Activated CD4-positive, alpha-beta memory T cell treated with anti-CD3 and anti-CD28 coated beads for 36 hours (primary cell): ENCODE measurements at places on chromosomes 16 and 17.

GRCh38 chr16:12063435-12063834 lies 86.9 kb downstream of the SNX29 start:
- H3K27me3 ChIP-seq, result no peaks in the 10 kb centered on the region
- no peak for DNase-seq
- no peaks in the 10 kb centered on the region for H3K4me1 ChIP-seq
- H3K27ac ChIP-seq, result no peak overlapping the region
- no peak overlapping the region for H3K4me3 ChIP-seq

DNA sequence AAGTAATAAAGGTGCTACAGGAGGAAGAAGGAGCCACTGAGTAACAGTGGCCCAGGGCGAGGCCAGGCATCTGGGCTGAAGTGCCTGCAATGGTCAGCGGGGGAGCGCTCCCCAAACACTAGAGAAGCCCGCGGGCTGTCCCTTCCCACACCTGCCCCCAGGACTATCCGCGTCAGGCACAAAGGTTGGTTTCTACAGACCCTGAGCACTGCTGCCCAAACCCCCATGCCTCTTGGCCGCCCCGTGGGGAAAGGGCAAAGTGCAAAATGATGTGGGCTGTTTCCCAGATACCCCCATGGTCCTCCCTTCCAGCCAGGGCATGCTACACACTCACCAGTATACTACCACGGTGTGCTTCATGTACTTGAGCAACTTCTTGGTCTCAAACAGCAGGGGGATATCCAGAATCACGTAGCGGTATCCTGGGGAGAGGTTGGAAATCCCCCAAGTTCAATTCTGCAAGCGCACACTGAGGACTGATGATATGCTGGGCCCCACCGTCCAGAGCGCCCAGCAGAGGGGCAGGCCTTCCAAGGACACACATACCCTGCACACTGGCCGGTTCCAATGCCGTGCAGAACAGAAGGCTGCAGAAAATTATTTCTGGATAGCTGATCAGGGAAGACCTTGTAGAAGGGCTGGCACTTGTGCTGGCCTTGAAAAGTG lies 21.5 kb downstream of the DCAKD start:
- H3K4me3 ChIP-seq, result no peak overlapping the region
- no peak overlapping the region for H3K27ac ChIP-seq
- DNase-seq, result no peak
- peaks cover 31% of the 10 kb centered on the region for H3K36me3 ChIP-seq

DNA sequence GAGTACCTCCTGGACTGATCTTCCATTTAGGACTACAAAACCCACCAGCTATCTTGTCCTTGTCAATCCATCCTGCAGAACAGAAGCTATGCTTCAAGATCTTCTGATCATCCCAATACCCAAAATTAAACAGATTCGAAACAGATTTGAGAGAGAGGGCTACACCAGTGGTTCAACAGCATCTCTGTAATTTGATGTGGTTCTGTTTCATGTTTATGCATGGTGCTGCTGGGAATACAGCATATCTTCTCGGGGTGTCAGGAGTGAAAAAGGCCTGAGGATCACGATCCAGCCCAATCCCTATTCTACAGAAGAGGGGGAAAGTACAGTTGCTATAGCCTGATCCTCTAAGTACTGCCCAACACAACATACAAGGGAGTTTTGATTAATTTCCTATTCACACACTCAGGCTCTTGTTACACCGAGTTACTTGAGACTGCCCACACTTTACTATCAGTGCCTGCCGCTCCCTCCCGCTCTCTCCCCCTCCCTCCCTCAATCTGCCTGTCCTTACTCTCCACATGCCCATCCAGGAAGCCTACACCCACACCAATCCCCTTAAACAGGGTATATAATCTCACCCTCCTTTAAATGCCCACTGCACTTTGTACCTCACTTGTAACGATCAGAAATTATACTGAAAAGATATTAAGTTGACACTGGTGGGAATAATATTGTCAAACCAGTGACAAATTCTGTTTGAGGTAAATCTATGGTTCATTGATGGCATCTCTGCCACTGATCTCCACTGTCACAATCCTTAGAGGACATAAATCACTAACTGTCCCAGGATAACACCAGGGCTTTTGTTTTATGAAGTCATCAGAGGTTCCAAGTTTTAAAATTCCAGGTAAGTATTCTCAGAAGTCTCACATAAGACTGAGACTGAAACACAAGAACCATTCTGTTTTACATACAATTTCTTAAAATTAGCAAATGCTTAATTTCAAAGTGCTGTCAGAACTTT lies 89.3 kb upstream of the PLEKHM1 start:
- peaks cover 59% of the 10 kb centered on the region for H3K4me1 ChIP-seq
- no peak overlapping the region for H3K4me3 ChIP-seq
- no peak overlapping the region for H3K27ac ChIP-seq
- DNase-seq, result no peak
- peaks cover 7% of the 10 kb centered on the region for H3K36me3 ChIP-seq

DNA sequence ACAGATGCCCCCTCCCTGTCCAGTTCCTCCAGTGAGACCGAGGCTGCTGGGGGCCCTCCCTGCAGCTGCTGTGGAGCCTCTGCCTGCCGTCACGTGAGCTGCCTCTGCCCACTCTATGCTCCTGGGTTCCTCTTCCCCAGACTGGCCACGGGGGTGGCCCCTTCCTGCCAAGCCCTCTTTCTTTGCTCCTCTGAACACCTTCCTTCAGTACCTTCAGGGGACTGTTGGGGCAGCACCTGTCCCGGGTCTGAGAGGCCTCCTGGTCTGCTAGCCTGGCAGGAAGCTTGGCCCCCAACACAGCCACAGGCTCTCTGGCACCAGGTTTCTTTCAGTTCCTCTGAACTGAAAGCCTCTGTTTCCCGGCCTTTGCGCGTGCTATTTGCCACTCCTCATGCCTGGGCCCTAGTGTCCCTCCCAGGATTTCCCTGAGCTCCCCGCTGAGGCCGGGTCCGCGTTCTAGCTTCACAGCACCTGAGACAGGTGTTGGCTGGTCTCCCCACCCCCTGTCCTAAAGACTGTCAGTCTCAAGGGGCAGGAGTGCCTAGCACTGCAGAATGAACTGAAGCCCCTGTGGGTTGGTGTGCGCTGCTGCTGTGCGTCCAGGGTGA lies 6.6 kb upstream of the ATP6V0C start:
- H3K27me3 ChIP-seq, result no peaks in the 10 kb centered on the region
- no peak for DNase-seq
- H3K36me3 ChIP-seq, result no peaks in the 10 kb centered on the region
- no peak overlapping the region for H3K4me3 ChIP-seq
- no peak overlapping the region for H3K27ac ChIP-seq

DNA sequence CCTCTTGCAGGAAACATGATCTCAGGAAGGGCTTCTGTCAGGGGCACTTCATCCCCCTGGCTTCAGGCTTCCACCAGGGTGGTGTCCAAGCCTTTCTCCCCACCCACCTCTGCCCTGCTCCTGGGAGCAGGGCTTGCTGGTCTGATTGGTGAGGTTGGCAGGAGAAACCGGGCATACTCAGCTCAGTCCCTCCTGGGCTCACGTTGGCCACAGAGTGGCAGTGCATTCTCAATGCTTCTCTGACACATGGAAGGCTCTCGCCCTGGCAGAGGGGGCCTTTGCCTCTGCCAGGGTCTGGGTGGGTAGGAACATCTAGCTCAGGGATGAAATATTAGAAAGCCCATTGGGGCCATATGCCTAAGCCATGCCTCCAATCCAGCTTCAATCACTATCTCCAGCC lies 142.8 kb downstream of the AXIN2 start:
- DNase-seq, result no peak
- no peak overlapping the region for H3K27ac ChIP-seq
- H3K27me3 ChIP-seq, result peaks cover 4% of the 10 kb centered on the region
- peaks cover 2% of the 10 kb centered on the region for H3K4me1 ChIP-seq

- no peak overlapping the region for H3K27ac ChIP-seq
- H3K4me1 ChIP-seq, result peaks cover 15% of the 10 kb centered on the region
- peaks cover 33% of the 10 kb centered on the region for H3K36me3 ChIP-seq
- H3K27me3 ChIP-seq, result no peaks in the 10 kb centered on the region
- DNase-seq, result no peak
These were observed 8.7 kb downstream of the CORO7 start for GRCh38 chr16:4407543-4408322.

- H3K4me1 ChIP-seq, result no peaks in the 10 kb centered on the region
- H3K27me3 ChIP-seq, result no peaks in the 10 kb centered on the region
- DNase-seq, result no peak
These were observed 122.7 kb downstream of the ABCC6 start for GRCh38 chr16:16100631-16101030.
